ENCODE measurements at places on chromosomes 12 and 14. TPM values are rescaled to one million over a fixed set of nuclear protein-coding genes. Genes with fewer than 3 reads are reported as not detected.

The CLEC1B gene
- not detected for total RNA-seq

The ARF3 gene
- 726 TPM for total RNA-seq

The TRPV4 gene
- not detected for total RNA-seq

The TSPAN11 gene
- total RNA-seq = 4.4 TPM

The CCDC198 gene
- not detected for total RNA-seq
